ENCODE measurements at places on chromosomes 3 and 15. TPM values are rescaled to one million over a fixed set of nuclear protein-coding genes. Genes with fewer than 3 reads are reported as not detected.

Gene WWTR1
- total RNA-seq = 187 TPM

Gene PLA1A
- total RNA-seq = 5.1 TPM

Gene ABHD5
- 39.9 TPM for total RNA-seq

Gene FBXO45
- 11.3 TPM for total RNA-seq

Gene SPATA12
- 0.10 TPM for total RNA-seq

All from renal cortical epithelial cell (primary cell).